ENCODE measurements at places on chromosomes 1 and 21.

GRCh38 chr1:153543736-153544135 is 1.9 kb downstream of the S100A4 start:
- DNase-seq, result no peak

GRCh38 chr1:185972096-185972850 is 238.1 kb downstream of the HMCN1 start:
- DNase-seq, result no peak

- DNase-seq, result no peak
Measured at GRCh38 chr1:41609166-41609883, 124.8 kb upstream of the EDN2 start.

DNA sequence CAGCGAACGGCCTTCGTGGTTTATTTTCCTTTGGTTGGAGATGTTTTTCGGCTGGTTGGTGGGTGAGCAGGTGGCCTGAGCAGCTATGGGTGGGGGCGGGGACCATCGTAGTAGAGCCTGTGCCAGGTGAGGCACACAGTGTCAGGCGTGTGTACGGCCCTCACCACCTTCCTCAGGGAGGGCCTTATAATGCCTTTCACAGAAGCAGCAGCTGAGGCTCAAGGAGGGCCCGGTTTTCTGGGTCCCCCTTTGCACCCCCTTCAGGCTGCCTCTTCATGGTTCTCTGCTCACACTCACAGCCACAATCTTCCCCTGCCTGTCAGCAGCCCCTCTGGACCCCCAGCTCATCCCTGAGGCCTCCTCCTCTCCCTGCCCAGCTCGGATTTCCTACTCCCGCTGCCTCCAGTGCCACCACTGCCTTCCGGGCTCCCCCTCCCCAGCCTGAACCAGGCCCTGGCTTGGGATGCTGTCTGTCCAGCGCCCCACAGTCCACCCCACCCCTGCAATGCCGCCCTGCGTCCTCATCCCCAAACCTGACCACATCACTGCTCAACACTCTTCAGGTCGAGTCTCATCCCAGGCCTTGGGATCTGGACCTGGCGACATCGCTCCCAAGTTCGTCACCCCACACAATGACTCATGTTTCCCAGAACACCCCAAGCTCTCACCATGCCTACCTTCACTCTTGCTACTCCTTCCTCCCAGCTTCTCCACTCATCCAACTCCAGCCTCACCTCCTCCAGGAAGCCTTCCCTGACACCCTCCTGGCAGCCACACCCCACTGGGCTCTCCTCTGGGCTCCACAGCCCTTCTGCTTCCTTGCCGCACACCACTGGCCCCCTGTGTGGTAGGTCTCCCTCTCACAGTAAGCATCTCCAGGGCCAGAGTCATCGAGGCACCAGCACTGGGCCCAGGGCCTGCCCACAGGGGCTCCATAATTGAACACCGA is 53.9 kb downstream of the DMRTB1 start:
- DNase-seq, result no peak

DNA sequence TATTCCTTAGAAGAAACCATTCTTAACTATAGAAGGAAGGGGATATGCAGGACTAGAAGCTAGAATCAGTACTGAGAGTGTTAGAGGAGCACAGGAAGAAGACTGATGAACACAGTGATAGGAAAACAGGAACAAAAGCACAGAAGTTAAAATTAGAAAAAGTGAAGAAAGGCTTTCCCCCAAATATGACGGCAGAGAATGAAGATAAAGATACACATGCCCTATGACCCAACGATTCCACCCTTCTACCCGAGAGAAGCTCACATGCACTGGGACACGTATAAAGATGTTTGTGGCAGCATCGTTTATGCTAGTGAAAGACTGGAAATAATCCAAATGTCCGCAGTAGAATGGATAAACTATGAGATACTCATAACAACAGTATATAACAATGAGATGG is 74.2 kb downstream of the DTL start:
- no peak for DNase-seq

GRCh38 chr21:37210130-37210529 is 57.0 kb downstream of the VPS26C start:
- DNase-seq, result no peak

- no peak for DNase-seq
Measured at GRCh38 chr1:211833174-211833820, 2.7 kb upstream of the LPGAT1 start.

DNA sequence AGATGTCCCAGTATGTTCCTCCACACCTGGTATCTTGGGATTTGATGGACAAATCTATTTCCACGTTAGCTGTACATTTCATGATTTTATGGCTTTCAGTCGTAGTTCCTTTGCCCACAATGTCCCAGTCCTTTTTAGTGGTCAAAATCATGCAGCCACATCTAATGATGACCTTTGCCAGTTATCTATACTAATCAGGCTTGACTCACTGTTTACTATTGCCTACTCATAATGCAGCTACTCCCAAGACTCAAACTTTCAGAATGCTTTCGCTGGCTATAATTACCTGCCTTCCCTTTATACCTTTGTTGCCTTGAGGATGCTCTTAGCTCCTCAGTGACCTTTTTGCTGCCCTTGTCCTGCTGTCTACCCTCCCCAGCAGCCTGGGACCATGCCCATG is 6.4 kb downstream of the NOS1AP start:
- DNase-seq, result no peak

GRCh38 chr1:66167267-66167666 is 366.7 kb upstream of the SGIP1 start:
- no peak for DNase-seq

GRCh38 chr21:45528981-45529784 is 13.1 kb downstream of the SLC19A1 start:
- DNase-seq, result no peak

DNA sequence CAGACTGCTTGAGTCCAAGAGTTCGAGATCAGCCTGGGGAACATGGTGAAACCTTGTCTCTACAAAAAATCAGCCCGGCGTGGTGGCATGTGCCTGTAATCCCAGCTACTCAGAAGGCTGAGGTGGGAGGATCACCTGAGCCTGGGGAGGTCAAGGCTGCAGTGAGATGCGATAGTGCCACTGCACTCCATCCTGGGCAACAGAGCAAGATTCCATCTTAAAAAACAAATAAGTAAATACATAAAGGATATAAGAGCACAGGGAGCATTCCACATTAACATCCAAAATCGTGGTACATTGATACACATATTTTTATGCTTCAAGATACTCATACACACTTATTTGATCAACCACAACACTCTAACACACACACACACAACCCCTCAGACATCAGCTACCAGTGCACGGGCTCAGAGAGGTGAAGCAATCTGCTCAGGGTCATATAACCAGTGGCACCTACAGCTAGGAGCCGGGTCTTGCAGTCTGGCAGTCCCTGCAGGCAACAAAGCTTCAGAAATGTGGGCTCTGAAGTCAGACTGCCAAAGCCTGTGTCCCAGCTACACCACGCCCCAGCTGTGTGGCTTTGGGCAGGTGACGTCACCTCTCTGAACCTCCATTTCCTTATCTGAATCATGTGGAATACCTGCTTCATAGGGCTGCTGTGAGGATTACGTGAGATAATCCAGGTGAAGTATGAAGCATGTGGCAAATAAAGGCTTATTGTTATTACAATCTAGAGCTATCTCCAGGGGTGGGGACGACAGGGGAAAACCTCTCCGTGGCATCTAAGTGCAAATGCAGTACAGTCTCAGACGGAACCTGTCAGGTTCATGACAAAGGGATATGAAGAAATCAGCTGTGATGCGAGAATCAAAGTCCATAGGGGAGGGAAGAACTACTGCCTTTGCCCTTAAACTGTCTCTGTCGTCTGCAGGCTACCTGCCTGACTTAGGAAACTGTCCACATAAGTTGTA is 4.8 kb upstream of the CRYBG2 start:
- no peak for DNase-seq

GRCh38 chr1:154835531-154836324 is 34.4 kb downstream of the KCNN3 start:
- no peak for DNase-seq

DNA sequence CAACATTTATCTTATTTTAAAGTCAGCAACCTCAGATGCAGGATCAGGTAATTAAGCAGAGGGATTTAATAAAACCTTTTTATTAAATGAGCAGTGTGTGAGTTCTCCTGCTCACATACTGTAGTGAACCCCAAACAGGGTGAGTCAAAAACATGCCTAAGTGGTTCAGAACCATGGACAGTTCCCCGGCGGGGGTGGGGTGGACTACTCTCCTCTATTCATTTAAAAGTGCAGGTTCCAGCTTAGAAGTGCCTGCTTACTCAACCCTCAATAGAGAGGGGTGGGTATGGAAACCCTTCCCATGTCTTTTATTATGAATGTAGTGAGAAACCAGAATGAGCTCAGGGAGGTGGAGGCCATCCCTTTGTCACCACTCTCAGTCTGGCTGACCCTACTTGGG is 397.9 kb downstream of the HHAT start:
- no peak for DNase-seq

DNA sequence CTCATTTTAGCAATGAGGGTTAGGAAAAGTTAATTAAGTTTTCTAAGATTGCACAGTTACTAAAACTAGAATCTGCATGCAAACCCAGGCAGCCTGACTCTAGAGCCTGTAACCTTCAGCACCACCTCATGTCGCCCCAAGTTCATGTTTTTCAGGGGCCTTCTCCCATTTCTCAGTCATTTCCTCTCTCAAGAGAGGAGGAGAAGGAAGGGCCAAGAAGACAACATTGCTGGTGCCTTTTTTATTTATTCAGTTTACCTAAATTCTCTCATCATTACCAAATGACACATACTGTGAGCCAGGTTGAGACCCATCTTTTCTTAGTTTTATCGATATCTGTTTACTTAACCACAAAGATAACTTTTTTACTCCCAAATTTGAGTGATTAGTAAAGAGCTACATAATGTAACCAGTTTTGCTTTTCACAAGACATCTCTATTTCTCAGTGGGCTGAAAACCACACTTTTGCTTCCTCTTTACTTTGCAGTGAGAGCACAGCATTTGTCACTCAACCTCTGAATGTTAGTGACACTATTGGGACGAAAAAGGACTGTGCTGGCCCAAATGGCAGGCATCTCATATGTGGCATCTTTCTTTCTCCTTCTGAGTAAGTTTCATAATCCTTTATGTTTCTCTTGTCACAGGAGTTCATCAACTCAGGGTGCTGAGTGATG is at the start of gene CD101:
TSS of gene CD101 (plus strand) at position 507 of the 674 bp plus-strand sequence. CDS start at position 565, 58 bp downstream.
- DNase-seq, result no peak

- no peak for DNase-seq
Measured at GRCh38 chr1:156559086-156559796, 13.1 kb downstream of the IQGAP3 start.

DNA sequence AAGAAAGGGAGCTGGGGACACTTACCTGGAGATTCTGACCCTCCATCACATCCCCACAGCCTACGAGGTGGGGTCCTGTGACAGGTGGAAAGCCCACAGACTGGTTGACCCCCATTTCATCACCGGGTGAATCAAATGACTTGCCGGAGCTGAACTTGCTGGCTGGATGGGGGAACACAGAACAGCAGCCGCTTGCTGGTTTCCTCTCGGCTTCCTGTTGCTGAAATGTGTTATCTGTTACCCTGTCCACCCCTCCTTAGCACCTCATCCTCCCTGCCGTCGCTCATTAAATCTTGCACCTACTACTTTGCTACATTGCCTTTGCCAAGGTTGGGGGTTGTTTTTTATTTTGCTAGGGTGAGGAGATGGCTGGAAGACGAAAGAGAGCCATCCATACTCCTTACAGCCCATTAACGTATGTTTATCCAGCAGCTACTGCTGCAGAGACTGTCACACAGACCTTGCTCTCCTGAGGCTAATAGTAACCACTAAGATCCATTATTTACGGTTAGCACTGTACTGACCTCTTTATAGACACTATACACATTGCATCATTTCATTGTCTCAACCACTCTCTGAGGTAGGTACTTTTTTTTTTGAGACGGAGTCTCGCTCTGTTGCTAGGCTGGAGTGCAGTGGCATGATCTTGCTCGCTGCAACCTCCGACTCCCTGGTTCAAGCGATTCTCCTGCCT is 7.0 kb downstream of the PAFAH2 start:
- DNase-seq, result no peak

- peak; percentile 37 for DNase-seq
Measured at GRCh38 chr1:57485643-57486042, 61.8 kb upstream of the DAB1 start.

GRCh38 chr1:63618011-63618410 is 24.8 kb downstream of the PGM1 start:
- DNase-seq, result peak; percentile 62

DNA sequence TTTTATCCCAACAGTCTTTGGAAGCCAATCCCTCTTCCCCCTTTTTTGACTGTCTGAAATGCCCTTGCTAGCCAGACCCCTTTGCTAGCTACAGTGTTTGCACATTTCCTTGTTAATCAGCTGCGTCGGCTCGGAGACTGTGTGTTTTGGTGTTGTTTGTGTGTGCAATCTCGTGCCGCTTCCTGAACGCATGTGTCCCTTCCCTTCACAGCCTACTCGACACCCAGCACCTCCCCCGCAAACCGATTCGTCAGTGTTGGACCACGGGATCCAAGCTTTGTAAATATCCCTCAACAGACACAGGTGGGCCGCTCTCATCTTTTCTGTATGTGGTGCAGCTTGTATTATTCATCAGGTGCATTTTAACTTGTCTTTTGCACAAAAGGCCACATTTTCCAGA is 298.7 kb downstream of the TM2D1 start:
- no peak for DNase-seq

DNA sequence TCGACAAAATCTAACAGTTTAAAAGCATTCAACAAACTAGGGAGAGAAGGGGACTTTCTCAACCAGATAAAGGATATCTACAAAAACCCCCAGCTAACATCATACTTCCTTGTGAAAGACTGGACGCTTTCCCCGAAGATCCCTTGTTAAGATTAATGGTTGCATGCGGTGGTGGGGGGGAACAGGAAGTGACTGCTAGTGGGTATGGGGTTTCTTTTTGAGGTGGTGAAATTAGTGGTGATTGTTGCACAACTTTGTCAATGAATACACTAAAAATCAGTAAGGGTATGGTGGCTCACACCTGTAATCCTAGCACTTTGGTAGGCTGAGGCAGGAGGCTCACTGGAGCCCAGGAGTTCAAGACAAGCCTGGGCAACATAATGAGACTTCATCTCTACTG is 26.9 kb upstream of the EYA3 start:
- DNase-seq, result no peak

DNA sequence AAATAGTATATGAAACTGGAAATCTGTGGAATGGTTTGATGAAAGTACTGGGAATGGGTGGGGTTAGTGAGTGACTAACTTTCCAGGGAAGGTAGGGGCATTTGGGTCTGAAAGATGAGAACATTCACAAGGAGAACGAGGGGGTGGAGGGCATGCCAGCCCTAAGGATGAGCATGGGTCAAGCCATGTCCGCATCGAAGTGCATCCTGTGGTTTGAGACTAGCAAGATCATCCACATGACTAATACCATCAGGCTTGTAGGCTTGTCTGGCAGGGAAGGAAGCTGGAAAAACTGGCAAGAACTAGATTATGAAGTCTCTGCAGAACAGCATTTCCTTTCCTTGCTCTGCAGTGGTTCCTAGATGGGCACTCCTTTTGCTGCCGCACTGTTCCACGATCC is 70.4 kb upstream of the UBE2U start:
- DNase-seq, result peak; percentile 96

Data from fibroblast of gingiva (primary cell).